ENCODE measurements at places on chromosomes 7 and 10.
A peak's percentile ranks its signal among the peaks of the same experiment; 100 is the strongest.

GRCh38 chr10:102408131-102408727, 10.4 kb downstream of the PSD start:
- no peak for DNase-seq

- DNase-seq = no peak
These were observed 9.7 kb downstream of the ABLIM1 start for GRCh38 chr10:114648368-114648767.

DNA sequence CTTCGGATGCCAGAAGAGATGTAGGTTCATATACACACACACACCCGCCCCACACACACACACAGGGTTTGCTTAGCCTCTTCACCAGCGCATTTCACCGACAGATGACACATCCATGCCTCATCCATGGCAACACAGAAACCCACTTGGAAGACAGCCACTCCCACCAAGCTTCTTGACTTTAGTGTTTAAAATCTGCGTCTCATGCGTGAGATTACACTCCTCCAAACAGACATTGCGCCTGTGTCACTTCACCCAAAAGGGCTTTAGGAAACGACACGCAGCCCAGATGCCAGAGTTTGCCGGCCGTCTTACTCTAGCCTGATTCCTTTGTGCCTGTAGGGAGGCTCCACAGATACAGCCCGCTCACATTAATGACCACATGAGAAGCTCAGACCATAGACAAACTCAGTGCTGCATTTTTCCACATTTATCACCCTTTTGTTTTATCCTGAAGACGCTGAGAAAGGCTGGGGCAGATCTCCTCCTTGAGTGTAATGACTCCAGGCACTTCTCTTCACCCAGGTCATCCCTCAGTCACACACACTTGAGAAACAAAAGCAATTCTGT, 73.8 kb downstream of the DIP2C start:
- DNase-seq = no peak

DNA sequence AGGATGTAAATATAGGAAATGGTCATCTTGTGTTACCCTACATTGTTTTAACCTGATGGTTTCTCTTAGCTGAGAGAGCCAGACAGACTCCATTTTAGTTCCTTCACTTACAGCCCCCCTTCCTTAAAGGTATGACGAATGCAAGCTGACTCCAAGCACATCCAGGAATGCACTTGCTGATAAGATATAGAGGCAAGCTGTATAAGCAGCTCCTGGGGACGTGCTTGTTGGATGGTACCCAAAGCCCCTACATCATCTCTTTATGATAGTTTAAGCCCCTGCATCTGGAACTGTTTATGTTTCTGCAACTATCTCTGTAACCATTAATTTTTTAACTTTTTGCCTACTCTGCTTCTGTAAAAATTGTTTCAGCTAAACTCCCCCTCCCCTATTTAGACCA, 41.7 kb downstream of the ZNF25 start:
- DNase-seq = no peak

- peak; percentile 40 for DNase-seq
These were observed 45.2 kb upstream of the BHLHA15 start for GRCh38 chr7:98165827-98166667.

- DNase-seq = no peak
These were observed 96.7 kb upstream of the EFCAB10 start for GRCh38 chr7:105677817-105678573.

GRCh38 chr7:69674701-69675182, 76.5 kb downstream of the AUTS2 start:
- no peak for DNase-seq

DNA sequence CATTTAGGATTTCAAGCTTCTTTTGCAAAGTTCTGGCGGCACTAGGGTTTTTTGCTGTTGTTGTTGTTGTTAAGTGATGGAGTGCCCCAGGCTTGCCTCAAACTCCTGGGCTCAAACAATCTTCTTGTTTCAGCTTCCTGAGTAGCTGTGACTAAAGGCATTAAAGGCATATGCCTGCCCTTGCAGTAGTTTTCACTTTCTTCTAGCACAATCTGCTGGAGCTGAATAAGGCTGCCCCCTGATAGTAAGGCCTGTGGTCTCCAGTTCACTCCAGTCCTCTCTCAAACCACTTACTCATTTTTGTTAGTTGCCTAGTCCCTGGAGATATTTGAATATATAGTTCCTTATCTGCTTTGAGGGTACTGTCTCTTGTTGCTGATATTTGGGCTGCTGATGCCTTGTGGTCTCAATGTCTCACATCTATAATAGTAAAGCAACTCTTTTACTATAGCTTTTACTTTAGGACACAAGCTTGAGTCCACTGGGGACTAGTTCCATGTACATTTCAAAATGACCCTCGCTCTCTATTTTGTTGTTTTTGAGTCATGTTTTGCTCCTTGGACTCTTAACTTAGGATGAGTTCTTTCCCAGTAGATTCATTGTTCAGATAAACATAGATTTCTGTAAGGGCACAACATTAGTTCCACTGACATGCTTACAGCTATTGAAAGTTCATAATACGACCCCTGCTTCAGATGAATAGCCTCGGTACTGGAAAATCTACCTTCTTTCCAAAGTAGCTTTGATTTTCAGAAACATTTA, 25.5 kb downstream of the PHF14 start:
- DNase-seq = no peak

- no peak for DNase-seq
These were observed 2.8 kb downstream of the DUSP5 start for GRCh38 chr10:110500515-110500905.

- peak; percentile 27 for DNase-seq
These were observed 73.2 kb downstream of the SFMBT2 start for GRCh38 chr10:7337431-7338171.

- no peak for DNase-seq
These were observed 94.9 kb upstream of the IKZF1 start for GRCh38 chr7:50209461-50210135.

DNA sequence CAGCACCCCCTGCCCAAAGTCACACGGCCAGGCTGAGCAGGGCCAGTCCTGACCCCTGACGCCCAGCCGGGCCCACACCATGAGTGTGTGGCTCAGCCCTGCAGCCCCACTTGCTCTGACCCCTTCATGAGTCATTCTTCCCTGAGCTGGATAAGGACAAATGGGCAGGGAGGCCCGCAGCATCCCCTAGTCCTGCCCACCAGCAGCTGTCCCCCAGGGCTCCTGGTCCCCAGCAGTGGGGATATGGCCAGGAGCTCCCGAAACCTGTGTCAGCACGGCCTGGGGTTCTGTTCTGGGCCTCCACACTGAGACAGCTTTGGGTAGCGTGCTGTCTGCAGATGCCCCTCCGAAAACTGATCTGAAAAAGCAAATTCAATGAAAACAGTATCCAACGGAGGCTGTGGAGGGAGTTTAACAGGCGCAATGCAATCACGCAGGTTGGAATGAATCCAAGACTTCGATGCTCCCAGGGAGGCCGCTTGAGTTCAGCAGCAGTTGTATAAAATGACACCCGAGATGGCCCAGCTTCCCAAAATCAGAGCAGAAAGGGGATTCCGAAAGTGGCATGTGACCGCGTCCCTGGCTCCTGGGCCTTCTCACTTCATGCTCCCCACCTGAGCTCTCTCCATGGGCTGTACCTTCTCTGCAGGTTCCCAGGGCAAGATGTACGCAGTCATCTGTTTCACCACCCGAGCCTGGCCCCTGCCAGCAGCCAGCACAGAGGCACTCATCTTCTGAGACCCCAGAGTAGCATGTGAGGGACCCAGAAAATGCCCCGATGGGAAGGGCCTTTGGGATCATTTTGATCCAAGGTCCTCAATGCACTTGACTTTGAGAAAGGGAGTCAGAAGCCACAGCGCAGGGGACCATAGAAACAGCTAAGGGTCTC, 214.1 kb downstream of the USP6NL start:
- no peak for DNase-seq

GRCh38 chr7:118559207-118559606, 334.7 kb downstream of the ANKRD7 start:
- DNase-seq = no peak

DNA sequence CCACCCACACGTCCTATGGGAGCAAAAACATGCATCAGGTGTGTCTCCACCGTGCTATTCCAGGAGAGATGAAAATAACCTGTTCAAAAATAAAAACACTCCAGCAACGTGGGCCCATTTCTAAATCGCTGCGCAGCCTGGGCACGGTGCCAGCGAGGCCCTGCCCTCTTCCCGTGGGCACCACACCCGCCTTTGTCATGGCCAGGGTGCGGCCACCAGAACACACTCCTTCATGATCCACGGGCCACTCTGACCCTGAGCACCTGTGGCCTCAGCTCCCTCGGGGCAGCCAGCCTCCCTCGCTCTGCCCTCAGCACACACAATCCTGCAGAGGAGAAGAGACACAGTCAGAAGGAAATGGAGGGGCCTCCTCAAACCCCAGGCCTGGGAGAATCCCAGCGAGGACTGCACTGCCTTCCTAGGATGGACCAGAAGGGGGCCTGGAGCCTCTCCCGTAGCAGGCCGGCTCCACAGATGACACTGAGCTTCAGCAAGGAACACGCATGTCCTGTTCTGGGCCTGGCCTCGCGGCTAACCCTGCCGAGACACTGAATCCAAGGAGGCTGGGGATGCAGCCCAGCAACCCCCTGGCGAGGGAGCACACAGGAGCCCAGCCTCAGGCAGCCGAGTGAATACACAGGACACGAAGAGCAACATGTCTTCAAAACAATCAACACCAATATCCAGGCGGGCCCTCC, 169.0 kb downstream of the MAD1L1 start:
- DNase-seq = no peak

DNA sequence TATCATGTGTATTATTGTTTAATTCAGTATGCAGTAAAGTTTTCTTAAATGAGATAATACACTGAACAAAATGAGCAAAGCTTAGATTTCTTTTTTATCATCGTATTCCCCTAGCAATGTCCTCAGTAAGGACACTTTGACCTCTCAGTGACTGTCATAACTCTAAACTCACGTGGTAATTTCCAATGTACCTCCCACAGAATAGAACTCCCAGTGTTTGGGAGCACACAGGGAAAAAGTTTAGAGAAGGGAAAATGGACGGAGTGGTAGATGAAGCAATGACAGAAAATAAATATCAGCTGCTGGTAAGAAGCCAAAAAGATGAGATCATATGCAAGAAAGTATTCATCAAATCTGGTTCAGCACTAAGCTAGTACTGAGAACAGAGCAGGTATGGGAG, 758.6 kb upstream of the KCND2 start:
- DNase-seq = no peak
